Cortex of kidney (tissue), 1 donor: ENCODE measurements at places on chromosomes 16 and 17.

GRCh38 chr17:13931800-13932460, 137.4 kb upstream of the COX10 start:
- DNase-seq, result no peak

DNA sequence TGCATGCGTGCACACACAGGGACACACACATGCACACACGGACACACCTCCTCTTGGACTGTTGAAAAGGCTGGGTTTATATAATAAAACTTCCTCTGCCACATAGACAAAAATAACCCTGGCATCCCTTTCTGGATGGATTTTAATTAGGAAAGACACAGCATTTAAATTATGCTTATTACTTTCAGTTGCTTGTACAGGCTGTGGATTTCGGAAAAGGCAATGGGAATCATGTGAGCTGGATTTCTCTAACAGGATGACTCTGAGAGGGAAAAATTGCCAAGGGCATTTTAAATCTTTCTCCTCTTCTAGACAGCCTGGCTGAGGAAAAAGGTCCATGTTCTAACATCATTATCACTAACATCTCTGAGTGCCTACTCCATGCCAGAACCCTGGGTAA, 75.9 kb downstream of the HLF start:
- DNase-seq, result no peak

GRCh38 chr16:35480988-35481387, 2021.6 kb downstream of the TP53TG3F start:
- no peak for DNase-seq

GRCh38 chr17:72970246-72970645, 122.2 kb downstream of the SLC39A11 start:
- DNase-seq, result no peak

DNA sequence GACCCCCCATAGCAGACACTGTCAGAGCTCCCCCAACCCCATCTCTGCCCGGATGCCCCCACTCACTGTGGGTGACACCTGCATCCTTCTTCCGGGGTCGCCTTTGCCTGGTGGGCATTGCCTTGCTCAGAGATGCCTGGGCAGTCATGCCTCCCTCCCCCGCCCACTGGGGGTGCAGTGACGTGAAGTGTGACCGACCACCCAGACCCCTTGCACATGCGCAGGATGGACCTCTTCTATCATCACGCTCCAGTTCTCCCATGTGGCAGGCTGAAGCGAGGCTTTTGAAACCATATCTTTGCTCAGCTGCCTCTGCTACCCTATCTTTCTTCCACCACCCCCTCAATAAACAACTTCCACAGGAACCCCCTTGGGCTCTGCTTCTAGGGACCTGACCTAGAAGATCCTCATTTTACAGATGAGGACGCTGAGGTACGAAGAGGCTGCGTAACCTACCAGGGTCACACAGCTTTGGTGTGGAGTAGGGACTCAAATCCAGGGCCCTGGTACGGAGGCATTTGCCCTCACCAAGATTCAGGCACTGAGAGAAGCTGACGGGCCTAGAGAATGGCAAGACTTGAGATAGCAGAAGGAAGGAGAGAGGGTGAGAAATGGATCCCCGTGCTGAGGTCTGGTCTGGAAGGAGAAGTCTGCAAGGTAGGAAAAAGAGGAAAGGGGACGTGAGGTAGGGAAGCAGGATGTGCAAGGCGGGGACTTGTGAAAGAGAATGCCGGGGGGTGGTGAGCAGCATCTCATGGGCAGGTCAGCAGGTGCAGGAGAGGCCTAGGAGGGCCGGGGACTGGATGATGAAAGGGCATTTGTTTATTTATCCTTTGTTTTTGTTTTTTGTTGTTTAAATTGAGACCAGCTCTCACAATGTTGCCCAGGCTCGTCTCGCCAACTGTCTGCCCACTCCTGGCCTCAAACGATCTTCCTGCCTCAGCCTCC, 14.4 kb downstream of the NLRC5 start:
- DNase-seq, result no peak

- no peak for DNase-seq
Measured at GRCh38 chr16:1691956-1692355, 13.9 kb downstream of the JPT2 start.

GRCh38 chr17:67980456-67980855, 15.8 kb downstream of the C17orf58 start:
- DNase-seq, result no peak

DNA sequence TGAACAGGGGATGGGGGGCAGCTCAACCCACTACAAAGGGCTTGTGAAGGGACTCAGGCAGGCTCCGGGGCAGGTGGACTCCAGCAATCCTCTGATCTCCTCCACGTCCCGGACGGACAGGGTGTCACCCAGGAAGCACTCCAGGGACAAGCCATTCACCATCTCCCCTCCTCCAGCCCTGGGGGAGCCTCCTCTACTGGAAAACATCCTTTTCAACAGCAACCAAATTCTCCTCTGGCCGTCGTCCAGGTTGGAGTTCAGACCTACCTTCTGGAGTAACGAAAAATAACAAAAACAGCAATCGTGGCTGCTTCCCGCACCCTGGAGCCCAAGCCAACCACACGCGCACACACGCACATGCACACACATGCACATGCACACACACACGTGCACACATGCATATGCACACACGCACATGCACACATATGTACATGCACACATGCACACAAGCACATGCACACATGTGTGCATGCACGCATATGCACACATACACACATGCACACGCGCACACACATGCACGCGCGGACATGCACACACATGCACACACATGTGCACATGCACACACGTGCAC, 8.9 kb upstream of the RBFOX3 start:
- DNase-seq, result no peak

DNA sequence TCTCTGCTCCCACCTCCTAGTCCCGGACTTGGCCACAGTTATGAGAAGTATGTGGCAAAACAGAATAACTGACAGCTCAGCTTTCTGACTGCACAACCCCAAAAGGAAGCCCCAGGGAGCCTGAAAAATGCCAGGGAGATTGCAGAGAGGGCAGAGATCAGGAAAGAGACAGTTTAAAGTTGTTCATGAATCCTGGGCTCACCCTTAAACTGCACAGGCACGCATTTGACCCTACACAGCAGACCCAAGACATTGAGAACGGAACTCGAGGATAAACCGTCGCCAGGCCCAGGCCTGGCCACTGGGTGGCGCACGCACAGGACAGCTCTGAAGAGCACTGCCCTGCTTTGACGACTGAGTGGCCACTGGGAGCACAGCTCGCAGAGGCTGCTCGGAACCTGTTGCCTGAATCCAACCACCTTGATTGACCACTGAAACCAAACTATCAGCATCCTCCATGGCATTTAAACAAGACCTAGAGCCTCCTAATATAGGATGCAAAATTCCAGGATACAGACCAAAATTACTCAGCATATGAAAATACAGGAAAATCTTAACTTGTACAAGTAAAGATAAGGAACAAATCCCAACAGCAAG, 114.0 kb downstream of the C16orf95 start:
- DNase-seq, result no peak

- DNase-seq, result no peak
Measured at GRCh38 chr16:80788027-80788426, 16.4 kb downstream of the CDYL2 start.

DNA sequence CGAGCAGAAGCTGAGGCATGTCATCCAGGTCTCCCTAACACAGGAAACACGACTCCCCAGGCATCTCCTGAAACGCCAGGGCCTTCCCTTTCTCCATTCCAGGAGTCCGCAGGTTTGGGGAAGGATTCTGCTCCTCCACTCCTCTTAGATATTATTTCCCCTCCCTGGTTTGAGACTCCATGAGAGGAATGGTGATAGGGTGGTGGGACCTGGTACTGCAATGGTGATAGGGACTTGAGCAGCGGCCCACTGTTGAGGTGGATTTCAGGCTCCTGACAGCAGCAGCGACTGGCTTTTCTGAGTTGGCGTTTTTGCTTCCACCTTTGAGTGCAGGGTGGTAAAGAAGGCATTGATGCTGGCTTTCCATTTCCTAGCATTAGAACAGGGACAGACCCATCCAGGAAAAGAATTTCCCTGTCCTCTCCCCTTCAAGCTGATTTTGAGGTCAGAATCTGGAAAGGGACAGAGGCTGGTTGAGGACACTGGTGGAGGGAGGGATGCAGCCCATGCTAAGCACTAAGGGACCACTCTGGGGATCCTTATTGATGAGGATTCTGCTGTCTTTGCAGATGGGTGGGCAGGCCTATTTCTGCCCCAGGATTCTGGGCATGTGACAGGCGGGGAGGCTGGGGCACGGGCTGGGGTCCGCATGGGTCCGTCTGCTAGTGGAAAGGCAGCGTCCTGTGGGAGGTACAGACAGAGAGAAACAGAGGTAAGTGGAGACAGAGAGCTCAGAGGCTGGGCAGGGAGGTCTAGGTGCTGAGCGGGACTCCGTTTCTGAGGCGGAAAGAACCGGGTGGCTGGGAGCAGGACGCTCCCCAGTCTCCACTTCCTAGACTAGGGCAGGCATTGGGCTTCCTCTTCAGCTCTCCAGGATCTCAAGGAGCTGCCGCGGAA, 1.3 kb upstream of the TBX4 start:
- DNase-seq, result no peak

DNA sequence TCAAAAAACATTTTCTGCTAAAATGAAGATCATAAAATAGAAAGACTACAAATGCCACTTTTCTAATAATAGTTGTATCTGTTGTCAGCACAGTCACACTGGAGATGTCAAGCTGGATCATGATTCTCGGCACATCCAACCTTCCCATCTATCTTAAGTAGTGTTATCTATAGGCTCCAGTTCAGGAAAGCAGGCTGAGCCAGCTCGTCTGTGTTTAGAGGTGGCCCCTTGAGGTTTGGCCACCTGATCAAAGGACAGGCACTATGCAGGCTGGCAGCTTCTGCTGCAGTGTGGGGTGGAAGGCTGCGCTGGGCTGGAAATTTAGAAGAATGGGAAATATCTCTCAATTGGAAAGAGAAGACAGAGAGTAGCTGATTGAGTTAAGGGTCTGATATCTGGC, 32.4 kb downstream of the SMYD4 start:
- no peak for DNase-seq

DNA sequence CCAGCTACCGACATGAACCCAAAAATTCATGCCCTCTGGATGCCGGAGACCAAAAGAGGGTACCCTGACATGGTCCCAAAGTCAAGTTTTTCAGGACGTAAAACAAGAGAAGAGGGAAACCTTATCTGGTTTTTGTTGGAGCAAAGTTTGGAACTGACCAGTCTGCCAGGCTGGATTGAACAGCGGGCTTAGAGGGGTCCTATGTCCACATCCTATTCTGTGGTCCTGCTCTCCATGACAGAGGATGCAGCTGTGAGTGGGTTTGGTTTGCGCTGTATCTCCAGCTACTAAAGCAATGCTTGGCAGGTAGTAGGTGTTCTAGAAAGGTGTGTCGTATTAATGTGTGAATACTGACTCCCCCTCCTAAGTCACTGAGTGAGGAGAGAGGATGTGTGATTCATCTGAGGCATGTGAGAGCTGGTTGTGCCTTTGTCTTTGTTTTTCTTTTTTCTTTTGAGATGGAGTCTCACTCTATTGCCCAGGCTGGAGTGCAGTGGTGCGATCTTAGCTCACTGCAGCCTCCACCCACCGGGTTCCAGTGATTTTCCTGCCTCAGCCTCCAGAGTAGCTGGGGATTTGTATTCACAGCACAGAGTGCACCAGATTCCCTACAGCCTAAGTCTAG, 31.0 kb downstream of the PMM2 start:
- DNase-seq, result no peak

DNA sequence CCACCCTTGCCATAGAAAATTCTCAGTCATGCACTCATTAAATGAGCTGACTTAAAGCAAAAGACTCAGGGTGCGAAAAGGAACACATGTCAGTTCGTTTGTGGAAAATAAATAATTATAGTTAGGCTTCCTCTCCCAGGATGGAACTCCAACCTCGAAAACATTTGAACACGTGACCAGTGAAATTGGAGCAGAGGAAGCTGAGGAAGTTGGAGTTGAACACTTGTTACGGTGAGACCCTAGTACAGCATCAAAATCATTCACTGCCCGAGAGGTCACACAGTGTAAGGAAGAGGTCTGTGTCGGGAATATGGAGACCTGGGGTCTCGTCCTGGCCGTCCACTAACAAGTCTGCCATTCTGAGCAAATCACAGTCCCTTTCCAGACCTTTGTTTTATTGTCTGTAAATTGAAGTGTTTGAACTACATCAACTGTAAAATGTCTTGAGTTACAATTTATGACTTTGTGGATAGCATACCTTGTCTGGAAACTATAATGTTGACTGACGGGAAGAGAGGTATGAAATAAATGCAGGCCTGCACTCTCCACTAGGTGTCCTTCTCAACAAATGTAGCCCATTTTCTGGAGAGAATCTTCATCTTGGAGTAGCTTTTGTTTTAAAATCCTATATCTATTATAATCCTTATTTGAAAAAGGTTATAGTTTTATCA, 7.7 kb downstream of the PSMD7 start:
- DNase-seq, result no peak

DNA sequence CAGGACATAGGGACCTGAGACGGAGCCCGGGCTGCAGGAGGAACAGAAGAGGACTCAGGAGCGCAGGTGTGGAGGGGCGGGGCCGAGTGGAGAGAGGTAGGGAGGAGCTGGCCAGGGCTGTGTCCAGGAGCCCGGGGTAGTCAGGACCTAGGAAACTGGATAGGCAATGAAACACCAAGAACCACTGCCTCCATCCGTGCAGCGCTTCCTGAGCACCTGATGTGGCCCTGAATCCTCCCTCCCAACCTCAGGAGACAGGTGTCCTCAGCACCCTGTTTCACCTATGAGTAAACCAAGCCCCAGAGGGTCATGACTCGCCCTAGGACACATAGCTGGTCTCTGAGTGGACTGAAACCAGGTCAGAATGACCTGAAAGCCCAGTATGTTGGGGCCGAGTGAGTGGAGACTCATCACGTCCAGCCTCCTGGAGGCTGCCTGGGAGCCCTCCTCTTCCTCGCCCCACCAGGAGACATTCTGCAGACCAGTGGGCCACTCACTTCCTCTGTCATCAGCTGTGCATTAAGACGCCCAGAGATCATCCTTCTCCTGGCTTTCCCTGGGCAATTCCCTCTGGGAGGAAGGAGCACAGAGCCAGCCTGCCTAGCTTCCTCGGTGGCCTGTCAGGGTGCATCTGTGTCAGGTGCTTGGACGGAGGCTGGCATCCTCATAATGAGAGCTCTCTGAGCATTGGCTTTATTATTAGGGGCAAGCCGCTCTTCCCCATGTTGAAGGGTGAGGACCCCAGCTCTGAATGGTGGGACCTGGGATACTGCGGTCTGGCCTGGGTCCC, 72.8 kb downstream of the SCNN1B start:
- no peak for DNase-seq
